NCI-H1694 treated with DMSO at 0.1 percent for 48 hours (cell line): ENCODE measurements at places on chromosomes 7 and 10.

DNA sequence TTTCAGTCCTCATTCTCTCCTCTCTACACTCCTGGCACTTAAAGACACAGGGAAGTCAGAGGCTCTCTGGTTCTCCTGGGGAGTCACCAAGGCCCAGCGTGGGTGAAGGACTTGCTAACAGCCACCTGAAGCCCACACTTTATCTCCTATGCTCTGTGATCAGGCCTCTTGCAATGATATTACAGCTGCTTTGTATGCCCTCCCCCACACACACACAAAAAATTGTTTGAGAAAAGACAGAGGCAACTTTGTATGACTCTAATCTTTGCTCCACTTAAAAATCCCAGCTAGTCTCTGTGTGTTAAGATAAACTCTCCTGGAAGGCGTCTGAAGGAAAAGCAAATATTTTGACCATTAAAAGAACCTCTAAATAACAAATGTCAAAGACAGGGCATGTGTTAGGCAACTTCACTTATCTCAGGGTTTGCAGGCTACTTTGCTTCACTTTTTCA, 507.2 kb downstream of the TNS3 start:
- DNase-seq: no peak

- DNase-seq: no peak
Observed at GRCh38 chr10:70367195-70367796, 15.1 kb downstream of the LRRC20 start.

DNA sequence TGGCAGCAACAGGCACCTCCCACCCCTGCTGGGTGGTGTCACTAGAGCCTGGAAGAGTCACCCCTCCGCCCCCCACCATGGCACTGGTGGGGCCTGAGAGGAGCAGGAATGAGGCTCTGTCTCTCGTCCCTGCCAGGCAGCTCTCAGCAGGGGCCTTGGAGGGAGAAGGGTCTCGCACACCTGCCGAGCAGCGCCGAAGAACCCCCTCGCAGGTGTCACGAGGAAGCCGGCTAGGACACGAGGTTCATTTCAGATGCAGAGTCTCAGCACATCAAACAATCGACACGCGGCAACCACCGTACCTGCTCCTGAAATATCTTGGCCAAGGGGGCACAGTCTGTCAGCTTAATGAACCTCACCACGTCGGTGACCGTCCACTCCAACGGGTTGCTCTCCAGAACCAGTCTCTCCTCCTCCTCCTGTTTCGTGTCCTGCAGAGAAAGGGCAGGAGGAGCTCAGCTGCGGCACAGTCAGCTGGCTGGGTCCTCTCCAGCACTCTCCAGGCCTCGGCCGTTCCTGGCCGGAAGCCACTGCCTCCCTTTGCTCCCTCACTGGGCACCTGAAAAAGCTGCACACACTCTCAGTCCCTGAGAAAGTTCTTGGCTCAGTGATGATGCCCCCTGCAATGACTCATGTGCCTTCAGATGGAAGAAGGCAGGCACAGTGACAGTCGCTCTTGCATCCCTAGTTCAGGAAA, 240.1 kb downstream of the SFMBT2 start:
- no peak for DNase-seq

- no peak for DNase-seq
Observed at GRCh38 chr7:151626422-151627115, 106.9 kb upstream of the RHEB start.

GRCh38 chr10:114766470-114766869, 55.1 kb upstream of the FHIP2A start:
- no peak for DNase-seq

GRCh38 chr7:20798081-20798693, 11.5 kb upstream of the SP8 start:
- no peak for DNase-seq

DNA sequence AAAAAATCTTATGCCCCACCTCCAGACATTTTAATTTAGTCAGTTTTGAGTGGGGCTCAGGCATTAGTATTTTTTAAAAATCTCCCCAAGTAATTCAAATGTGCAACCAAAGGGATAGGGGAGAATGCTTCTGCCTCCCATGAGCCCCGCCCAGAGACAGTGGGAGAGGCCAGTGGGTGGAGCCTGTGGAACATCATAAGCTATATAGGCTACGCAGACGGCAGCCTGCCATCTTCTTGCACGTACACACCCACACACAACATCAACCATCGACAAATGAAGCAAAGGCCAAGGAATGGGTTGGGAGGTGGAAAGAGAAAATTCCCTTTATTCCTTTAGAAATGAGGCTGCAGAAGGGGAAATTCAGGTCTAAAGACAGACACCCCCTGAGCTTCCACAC, 25.2 kb downstream of the CREB3L2 start:
- DNase-seq: no peak

DNA sequence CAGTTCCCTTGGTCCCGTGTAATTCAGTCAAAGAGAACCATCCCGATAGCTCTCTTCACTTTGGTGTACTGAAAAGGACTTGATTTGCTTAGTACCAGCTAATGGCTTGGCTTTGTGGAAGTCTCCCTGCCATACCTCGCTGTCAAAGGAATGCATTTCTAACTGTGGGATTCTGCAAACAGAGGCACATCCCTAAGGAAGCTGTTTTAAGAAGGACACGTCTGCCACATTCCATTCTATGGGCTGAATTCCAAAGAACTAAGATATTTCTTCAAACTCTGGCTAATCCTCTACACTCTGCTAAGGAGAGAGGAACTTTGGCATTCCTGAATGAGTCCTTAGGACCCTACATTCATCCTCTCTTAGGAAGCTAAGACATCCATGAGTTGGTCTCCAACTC, 327.9 kb downstream of the SFMBT2 start:
- no peak for DNase-seq

DNA sequence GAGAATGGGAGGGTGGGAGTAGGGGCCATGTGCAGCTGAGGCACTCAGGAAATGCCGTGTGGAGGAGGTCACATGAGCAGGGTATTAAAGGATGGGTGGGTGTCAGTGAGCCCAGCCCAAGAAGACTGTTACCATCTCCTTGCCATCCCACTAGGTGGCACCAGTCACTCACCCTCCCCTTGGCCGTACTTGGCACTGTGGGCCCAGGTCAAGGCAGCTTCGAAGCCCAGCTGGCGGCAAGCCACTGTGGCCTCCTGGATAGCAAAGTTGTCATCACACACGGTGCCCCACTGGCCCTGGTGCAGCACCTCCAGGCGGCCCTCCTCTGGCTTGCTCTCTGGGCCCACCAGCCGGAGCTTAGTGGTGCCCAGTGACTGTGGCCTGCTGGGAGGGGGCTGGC, 5.4 kb downstream of the LOXL4 start:
- no peak for DNase-seq

DNA sequence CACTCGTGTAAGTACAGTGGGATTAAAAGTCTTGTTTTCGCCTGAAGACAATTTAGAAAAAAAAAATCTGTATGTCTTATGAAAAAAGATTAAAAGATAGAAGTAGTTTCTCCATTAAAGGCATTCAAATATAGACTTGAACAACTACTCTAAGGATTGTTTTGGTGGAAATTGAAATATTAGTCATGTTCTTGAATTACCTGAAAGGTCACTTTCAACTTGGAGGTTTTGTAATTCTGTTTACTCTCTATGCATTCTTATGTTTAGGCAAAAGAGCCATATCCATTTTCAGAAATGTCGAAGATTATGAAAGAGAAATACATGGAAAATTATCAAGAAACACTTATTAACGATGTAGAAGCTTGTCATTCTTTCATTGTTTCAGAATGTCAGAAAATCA, 373.7 kb downstream of the ARL4A start:
- no peak for DNase-seq

- no peak for DNase-seq
Observed at GRCh38 chr7:124403112-124403511, 362.5 kb downstream of the GPR37 start.

DNA sequence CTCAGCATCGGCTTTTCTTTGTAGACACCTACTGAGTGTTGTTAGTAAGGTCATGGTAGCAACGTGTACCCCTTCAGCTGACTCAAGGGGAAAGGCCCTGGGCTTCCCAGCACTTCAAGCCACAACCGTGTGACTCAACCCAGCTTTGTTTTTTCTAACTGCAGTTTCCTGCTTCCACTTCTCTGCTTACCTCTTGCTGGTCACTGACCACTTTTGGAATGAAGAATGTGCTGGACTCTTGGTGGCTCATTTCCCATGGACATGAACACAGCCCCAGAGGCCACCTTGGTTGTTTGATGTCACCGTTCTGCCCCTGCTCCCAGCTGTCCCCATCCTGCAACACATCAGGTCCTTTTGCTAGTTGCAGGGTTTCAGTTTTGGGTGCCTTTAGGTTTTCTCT, 69.5 kb upstream of the ZNF438 start:
- DNase-seq: no peak

- DNase-seq: peak; percentile 92
Observed at GRCh38 chr10:76396134-76396533, 964.7 kb downstream of the LRMDA start.

GRCh38 chr10:114933588-114933987, 4.4 kb upstream of the TRUB1 start:
- no peak for DNase-seq

GRCh38 chr7:24812305-24812945, 55.2 kb upstream of the GSDME start:
- no peak for DNase-seq

DNA sequence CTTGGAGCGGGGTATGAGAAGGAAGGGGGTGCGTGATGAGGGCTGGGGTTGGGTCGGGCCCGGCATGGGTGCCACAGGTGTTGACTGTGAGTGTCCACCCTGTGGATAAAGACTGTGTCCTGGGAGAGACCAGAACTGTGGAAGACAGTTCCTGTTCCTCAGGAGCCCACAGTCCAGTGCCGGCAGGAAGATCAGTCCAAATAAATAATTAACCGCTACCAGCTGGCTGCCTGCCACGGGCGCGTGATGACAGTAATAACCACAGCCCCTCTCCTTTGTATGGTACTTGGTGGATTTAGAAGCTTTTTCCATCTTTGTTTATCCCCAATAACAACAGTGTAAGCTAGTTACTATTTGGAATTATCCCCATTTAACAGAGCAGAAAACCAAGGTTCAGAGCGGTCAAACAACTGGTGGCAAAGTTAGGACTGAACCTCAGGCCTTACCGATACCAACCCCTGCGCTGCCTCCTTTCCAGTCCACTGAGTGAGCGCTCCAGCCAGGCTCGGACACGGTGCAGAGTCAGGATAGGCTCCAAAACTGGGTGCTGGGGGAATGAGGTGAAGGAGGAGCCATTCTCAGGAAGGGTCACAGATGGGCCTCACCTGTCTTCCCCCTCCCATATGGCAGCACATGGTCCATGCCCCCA, 5.1 kb downstream of the ZMIZ1 start:
- no peak for DNase-seq

DNA sequence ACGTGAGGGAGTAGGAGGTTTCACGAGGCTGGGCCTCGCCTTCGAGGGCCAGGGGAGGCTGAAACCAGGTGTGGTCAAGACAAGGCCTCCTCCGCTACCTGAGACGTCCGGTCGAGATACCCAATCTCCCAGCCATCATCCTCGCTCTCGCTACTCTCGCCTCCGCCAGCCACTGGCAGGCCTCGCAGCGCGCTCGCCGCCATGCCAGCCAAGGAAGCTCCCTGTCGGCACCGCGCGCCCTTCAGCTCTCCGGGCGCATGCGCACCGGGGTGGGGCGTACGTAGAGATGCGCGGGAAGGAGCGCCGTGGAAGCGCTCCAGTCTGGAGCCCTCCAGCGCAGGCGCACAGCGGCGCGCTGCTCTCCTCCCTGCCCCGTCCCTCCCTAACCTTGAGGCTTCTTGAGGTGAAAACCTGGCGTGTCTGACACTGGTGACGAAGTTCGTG, at the start of gene ASZ1:
ASZ1 (minus strand) TSS at position 236 of the 444 bp plus-strand sequence; CDS start at position 203, 33 bp downstream.
- no peak for DNase-seq

GRCh38 chr7:139522830-139523198, 671 bp upstream of the CLEC2L start:
- DNase-seq: no peak

- DNase-seq: no peak
Observed at GRCh38 chr10:96863922-96864543, 31.9 kb downstream of the LCOR start.

- DNase-seq: no peak
Observed at GRCh38 chr7:157807510-157807909, 470.7 kb downstream of the DNAJB6 start.

- DNase-seq: no peak
Observed at GRCh38 chr10:34024693-34025425, 690.4 kb upstream of the NRP1 start.

DNA sequence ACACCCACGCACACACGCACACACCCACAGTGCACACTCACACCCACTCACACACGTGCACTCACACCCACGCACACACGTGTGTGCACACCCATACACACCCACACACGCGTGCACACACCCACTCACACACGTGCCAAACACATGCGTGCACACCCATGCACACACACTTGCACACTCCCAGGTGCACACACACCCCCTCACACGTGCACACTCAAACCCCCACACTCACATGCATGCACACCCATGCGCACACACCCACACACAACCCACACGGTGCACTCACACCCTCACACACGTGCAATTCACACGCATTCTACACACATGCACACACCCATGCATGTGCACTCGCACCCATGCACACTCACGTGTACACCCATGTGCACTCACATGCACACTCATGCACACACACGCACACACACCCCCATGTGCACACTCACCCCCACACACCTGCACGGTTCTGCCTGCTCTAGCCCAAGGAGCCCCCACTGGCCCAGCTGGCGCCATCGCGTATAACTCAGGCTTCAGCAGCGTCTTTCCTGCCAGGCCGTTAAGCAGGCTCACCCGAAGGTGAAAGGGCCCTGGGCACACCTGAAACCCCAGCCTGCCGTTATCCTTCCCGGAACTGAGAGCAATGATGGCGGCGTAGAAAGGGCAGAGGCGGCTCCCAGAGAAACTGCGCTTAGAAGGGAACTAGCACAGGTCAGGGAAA, 63.9 kb upstream of the PDGFA start:
- DNase-seq: no peak

DNA sequence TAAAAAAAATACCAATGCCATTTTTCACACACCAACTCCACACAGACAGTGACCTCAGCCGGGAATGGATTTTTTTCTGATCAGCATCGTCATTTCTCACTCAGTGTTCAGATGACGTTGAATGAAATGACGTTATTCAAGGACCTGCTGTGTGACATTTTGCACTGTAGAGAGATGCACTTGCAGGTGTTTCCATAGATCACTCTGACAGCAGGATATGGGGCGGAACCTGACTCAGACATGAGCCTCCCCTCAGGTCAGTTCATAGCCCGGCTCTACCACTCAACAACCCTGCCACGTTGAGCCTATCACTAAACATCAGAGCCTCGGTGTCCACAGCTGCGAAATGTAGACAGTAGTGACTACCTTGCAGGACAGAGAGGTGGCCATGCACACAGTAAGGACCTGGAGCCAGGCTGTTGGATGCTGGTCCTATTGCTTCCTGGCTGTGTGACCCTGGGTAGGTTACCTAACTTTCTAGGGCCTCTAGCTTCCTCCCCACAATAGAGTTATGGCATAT, 41.4 kb upstream of the ANTXRL start:
- no peak for DNase-seq

DNA sequence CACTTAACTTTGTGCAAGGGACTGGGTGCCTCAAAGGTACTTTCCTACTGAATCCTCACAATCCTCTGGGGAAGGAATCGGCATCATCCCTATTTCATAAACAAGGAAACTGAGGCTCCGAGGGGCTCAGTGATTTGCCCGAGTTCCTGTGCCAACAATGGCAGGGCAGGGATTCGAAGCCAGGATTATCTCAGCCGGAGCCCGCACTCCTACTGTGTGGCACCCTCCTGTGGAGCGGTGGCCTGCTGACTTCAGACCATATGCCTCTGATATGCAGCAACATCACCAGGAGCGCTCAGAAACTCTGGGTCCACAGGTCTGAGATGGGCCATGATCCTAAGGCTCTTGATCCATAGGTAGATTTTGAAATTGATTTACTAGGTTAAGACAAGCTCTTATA, 46.6 kb downstream of the PODXL start:
- DNase-seq: no peak
